ENCODE measurements at places on chromosomes 3 and 15.

DNA sequence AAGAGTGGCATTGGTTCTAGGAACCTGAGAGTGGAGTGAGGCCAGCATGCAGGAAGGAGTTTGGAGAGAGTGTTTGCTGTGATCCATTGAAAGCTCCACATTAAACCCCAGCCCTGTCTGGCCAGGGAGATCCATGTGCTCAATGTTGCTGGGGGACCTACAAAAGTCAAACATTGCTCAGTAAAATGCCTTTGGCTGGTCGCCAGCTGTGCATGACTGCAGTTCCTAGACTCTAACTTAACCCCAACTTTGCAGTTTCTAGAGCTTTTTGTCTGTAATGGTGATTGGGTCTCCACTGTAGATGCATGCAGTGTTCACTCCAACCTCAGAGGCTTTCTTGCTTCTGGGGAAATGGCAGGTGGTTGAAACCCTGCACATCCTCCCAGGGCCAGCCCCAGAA lies 99.7 kb upstream of the ABHD17C start:
- no peak for DNase-seq

DNA sequence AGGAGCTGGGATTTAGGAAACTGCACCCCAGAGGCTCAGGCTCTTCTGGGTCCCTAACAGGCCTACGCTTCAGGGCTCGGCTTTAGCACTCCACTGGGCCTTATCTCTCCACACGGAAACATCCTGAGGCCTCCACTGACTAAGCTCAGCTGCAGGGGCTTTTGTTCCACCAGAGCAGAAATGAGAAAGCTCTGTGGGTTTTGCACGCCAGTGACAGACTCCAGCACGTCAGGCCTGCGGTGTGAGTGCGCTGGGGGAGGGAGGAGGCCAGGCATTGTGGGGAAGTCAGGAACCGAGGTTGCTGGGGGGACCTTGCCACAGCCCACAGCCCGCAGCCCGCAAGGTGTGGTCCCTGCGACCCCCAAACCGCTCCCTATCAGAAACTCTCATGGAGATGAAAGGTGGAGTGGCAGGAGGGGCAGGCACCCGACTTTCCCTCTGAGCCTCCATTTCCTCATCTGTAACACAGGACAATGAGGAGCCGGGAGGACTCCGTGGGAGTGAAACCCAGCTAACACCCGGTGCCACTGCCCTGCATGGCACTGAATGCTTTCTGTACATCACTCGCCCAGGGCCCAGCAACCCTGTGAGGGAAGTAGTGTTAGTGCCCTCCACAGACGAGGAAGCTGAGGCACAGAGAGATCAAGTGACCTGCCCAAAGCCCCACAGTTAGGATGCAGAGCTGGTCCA lies 106.5 kb downstream of the TPRA1 start:
- DNase-seq = no peak

DNA sequence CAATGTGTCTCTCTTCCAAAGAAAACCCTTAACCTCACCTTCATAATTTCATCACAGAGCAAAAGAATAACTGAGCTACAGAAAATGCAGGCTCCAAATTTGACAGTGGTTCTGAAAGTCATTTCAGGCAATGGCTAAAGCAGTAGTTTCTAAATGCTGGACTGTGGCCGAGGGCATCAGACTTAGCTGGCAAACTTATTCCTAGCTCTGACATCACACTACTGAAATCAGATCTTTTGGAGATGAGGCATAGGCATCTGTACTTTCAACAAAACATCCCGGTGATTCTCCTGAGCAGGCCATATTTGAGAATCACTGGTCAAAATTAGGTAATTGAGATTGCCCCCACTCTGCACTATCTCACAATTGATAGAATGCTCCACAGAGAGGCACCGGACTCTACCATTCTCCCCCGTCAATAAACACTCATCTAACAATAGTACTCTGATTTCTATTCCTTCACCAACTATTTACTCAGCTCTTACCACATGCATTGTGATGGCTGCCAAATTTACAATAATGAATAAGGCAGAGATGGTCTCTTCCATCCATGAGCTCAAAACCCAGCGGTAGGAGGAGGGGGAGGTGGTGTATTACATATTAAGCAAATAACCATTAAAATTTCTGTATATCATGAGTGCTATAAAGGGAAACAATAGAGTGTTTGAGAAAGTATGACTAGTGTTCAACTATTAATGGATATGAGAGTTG lies 57.3 kb upstream of the SPRED1 start:
- DNase-seq = no peak

GRCh38 chr3:87145553-87145952 lies 81.6 kb upstream of the CHMP2B start:
- no peak for DNase-seq

- DNase-seq = no peak
Measured at GRCh38 chr3:30555968-30556367, 50.4 kb upstream of the TGFBR2 start.

DNA sequence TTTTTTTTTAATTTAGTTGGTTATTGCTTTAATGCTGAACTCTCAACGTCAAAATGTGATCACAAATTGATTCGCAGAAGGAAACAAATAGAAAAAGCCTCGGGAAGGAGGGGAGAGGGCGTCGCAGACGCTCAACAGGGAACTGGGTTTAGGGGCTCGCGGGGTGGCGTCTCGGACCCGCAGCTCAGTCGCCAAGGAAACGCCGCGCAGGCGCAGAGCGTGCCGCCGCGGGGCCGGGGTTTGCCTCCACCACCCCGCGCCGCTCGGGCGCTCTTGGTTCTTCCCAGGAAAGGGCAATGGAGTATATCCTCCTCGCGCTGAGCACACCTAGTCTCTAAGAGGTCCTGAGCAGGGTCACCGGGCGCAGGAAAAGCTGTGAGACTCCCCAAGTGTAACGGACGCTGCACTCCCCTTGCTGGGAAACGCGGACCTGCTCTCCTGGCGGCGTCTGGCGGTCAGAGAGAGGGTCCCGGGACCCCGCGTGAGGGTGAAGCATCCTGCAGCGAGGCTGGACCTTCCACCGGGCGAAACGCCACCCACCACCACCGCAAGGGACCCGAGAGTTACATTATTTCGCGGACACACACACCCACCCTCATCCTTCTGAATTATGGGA lies 753 bp downstream of the PLCH1 start:
- no peak for DNase-seq

DNA sequence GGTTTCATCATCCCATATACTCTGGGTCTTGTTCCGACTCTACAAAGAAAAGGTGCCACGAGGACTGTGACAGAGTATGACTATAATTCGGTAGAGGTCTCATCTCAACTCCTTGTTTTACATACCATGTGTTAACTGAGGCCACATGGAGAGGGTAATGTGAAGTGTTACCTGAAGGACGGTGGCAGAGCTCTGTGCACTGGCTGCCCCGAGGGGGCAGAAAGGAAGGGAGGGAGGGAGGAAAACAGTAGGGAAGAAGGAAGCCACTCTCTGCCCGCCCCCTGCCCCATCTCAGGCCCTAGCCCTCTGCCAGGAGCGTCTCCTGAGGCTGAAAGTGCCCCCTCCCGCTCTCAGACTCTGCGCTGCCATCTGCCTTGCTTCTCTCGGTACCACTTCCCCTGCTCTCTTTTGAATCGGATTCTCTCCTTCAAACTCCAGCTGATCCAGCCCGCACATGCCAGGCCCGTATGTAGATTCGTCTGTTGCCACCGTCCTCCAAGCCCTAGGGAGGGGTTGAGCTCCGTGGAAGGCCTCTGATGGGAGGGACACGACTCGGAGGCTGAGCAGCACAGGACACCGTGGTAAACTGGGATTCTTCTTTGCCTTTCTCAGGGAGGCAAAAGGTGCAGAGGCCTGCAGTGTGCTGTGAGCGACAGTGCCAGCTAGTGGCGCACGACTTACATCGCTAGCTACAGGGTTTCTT lies 70.5 kb upstream of the ATP10A start:
- DNase-seq = peak; percentile 64

All from activated naive CD4-positive, alpha-beta T cell (primary cell).